ACHN (cell line): ENCODE measurements at places on chromosomes 4 and X.

- DNase-seq, result no peak
Measured at GRCh38 chr4:24040811-24041210, 151.0 kb upstream of the PPARGC1A start.

- no peak for DNase-seq
Measured at GRCh38 chr4:72275381-72275780, 243.6 kb downstream of the NPFFR2 start.

GRCh38 chr4:15479913-15480185 lies 10.2 kb downstream of the CC2D2A start:
- DNase-seq, result peak; percentile 4

DNA sequence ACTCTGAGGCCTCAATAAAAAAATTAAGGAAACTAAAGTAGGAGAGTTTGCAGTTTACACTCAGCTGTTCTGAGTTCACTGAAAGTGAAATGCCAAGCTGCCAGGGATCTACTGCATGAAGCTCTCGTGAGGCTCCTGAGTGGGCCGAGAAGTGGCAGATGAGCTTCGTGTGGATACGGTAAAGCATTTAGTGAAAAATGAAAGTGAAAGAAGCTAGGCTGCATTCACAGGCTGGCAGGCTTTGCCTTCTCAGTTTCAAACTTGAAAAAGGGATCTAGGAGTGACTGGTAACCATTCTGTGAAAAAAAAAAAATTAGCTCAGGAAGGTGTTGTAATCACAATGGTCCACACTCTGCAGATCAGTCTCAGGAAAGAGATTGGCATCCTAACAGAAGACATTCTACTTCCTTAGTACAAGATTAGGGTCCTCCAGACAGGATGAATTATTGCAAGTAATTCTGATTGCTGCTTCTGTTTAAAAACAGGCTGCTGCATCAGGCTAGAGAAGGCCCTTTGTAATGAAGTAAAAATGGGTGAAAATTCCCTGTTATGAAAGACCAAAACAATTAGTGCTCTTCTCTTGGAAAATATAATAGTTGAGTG lies 679.9 kb downstream of the RPA4 start:
- DNase-seq, result peak; percentile 70

DNA sequence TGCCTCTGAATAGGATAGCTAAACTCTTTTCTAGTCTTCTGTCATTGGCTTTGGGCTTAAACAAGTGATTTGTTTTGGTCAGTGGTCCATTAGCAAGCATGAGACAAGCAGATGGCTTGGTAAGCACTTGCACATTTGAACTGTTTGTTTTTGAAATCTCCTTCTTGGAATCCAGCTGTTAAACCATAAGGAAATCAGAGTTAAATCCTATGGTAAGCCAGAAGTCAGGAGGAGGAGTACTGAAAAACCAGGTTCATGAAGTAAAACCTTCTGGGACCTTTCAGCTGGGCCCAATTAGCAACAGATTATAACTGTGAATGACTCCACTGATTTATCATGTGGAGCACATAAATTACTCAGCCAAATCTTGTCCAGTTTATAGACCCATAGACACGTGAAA lies 1042.5 kb upstream of the PABPC4L start:
- no peak for DNase-seq

DNA sequence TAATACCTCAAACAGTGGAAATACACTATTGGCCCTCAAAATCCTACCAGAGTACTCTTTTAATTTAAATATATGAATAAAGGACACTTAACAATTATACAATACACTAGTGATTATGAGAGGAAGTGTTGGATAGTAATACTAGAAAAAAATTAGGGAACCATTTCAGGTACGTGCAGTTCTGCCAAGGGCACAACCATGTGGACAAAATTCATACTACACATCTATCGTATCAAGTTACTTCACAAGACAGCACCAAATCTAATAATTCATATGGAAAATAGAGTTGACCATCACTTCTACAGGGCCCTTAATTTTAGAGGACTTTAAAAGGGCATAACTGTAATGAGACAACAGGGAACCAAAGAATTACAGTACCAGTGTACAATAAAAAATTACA lies 69.2 kb upstream of the ZCCHC13 start:
- DNase-seq, result no peak
